ENCODE measurements at places on chromosomes 4 and X. TPM values are rescaled to one million over a fixed set of nuclear protein-coding genes. Genes with fewer than 3 reads are reported as not detected.

DNA sequence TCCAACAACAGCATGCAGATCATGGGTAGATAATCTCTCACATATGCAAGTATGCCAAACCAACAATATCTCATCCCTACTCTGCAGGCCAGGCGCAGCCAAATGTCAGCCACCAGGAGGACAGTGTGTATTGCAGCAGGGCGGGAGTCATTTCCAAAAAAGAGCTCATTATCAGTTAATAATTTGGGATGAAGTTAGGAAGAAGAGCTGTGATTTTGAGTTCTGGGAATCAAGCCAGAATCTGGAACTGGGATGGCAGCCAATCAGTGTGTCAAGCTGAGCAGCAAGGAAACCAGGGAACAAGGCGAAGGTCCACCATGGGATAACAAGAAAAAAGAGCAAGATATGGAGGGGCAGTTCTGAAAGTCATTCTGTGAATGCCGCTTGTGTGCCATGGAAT is 88.2 kb upstream of the CAMK2D start:
- DNase-seq = no peak

DNA sequence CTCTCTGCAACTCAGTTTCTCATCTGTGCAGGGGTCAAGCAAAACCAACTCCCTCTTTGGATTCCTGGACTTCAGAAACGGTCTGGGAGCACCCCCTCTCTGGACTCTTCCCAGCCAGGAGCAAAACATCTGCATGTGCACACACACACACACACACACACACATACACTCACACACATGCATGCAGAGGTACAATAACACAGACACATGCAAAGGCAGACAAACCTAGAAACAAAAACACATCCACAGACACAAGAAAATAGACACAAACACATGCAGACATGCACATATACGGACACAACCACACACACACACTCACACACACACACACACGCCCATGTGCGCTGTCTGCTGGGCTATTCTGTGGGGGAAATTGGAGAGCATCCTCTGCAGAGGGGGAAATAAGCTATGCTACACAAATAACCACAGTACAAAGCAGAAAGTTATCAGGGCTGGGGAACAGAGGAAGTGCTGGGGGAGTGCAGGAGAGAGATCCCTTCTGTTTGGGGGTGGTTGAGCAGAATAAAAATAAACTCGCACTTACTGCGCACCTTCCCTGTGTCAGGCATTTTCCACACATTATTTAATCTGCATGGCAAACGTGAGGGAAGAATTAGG is 19.9 kb downstream of the IQSEC2 start:
- DNase-seq = no peak

- DNase-seq = no peak
Measured at GRCh38 chr4:147825451-147826287, 93.8 kb downstream of the ARHGAP10 start.

GRCh38 chr4:81215931-81216330 is 909 bp upstream of the PRKG2 start:
- DNase-seq = no peak

DNA sequence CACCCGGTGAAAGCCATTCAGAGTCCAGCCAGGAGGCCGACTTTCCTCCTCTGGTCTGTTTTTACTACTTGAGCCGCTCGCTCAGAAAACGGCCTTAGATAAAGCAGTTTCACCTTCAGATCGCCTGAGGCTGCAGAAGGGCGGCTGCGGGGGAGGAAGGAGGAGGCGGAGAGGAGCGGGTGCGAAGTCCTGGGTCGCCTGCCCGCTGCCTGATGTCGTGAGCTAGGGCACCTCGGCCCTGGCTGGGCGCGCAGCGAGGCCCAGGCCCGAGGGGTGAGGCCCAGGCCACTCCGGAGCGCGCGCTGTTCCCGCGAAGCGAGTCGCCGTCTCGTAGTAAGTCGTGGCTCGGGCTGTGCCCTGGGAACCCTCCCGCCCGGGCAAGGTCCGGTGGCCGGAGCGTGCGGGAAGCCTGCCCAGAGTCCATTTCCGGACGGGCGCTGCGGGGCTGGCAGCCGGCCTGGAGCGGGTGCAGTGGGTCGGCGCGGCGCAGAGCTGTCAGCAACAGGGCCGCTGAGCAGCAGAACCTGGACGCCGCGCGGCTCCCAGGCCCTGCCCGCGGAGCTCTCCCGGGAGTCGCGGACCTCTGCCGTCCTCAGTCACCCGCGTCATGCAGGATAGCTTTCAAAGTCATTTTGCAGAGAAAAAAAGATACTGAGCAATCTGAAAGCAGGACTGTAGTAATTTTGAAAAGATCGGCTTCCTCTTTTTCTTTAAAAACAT is 18.6 kb downstream of the TRIM2 start:
- no peak for DNase-seq

DNA sequence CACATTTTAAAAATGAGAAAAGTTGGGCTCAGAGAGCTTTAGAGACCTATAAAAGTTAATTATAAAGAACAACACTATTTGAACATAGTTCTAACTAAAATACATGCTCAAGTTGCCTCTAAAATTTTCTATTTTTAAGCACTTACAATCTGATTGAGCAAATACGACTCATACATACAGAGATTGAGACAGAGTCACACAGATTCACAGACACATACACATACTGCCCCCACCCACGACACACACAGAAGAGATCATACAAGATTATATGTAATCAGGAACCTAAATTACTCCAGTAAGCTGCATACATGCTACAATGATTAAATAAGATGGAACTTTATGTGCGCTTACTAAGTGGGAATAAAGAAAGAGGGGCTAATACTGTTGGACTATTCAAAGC is 2.7 kb upstream of the ASB5 start:
- no peak for DNase-seq

DNA sequence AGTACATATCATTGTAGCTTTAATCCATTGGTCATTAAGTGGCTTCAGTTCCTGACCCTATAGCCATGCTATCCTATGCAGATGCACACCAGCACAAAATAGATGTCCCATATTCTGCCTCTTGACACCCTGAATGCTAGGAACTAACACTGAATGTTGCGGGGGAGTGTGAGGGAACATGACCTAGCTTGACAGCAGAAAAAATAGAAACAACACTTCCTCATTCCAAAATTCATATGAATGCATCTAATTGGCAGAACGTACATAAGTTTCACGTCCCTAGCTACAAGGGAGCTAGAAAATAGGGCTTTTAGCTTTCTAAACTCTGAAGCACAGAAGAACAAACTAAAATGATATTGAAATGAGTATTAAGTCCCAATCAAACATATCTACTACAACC is 14.4 kb upstream of the DCAF8L1 start:
- DNase-seq = no peak

DNA sequence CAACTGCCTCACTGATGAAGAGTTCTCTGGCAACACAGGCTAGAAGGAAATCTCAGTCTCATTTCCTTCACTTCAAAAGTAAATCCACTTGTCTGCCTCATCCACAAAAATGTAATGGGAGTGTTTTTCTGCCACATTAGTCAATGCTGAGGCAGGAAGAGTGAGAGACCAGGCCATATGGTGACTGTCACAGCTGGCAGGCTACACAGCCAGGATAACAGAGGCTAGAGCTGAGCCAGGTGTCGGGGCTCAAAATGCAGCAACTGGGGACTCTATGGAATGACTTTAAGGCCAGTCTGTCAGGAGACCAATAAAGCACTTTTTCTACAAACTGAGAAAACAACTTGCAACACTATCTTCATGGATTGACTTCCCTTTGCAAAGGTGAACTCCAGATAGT is 204.2 kb downstream of the GPC3 start:
- DNase-seq = no peak

DNA sequence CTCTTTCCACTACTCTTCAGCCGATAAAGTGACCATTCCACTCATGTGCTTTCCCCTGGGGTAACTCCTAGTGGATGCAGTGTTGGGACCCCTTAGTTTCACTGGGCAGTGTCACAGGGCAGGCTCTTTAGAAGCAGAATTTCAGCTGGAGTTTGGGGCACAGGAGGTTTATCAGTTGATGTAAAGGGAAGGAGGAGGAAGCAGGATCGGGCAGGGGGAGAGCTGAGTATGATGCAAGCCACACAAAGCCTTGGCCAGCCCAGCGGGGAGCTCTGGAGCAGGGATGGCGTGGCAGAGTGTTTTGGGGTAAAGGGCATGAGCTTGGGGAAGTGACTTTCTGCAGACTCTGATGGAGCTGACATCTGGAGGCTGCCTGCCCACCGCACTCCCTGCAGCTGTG is 19.3 kb downstream of the WDR13 start:
- no peak for DNase-seq

DNA sequence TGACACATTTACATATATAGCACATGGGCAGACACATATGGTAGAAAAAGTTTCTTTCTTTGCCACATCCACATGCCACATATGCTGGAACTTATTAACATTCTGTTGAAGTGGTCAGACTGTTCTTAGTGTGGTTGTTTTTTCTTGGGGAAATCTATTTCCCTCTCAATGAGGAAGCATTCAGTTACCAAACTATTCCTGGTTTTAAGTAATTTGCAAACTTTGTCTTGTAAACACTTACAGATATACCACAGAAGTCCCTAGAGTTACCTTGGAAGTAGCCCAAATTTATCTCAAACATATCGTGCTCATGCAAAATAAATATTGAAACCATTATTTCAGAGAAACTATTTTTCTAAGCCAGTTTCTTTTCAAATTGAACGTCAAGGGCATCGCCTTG is 625.5 kb upstream of the INTU start:
- DNase-seq = no peak

- no peak for DNase-seq
Measured at GRCh38 chr4:184476695-184477094, 2.3 kb upstream of the IRF2 start.

DNA sequence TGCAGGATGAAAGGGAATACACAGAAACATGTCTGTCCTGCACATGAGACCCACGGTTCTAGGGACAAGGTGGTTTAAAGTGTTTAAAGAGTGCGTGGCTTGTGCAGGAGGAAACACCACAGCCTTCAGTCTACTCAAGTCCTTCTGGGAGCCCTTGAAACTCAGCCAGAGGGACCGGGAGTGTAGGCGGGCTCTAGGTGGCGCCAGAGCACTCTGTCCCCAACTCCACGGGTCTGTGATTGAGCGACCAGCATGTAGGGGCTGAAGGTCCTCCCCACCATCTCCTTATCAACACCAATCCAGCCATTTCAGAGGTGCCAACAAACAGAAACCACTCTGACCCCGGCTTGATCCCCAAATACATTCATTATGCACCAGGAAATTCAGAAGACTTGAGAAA is 82.0 kb upstream of the CLDN34 start:
- no peak for DNase-seq

DNA sequence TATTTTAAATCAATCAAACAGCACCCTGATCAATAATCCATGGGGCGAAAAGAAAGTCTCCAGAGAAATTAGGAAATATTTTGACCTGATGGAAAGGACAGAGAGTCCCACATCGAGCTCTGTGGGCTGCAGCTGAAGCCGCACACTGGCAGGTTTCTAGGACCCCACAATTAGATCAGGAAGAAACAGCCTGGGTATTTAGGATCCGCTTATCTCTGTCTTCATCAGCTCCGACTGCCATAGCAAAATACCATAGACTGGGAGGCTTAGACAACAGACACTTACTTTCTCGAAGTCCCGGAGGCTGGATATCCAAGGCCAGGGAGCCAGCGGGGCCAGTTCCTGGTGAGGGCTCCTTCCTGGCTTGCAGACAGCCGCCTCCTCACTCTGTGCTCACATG is 36.4 kb downstream of the CCNQ start:
- no peak for DNase-seq

DNA sequence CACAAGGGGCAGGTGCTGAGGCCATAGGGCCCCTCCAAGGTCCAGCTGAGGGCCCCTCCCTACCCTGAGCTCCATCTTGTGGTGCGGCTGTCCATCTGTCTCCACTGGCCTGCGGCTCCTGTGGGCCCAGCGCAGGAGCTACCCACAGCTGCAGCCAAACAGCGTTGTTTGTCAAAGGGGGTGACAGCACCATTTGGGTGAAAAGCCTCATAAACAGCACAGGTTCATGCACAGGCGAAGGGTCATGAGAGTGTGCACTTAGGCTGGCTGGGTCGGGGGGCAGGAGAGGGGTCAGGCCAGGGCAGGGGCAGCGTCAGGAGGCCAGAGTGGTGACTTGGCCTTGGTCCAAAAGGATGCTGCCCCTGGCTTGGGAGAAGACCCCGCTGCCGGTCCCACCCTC is 32.3 kb downstream of the BLOC1S4 start:
- DNase-seq = no peak

DNA sequence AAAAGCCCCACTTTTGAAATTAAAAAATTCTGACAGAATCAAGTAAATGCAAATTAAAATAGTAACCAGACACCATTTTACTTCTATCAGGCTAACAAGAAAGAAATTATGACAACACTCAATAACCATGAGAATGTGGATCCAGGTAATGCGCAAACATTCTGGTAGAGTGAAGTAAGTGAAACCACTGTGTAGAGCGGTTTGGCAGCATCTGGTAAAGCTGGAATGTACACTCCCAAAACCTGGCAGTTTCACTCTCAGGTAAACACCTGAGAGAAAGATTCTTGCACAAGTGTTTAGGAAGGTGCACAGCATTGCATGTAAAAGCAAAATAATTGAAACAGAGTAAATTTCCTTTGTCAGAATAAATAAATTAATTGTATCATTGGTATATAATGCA is 81.8 kb downstream of the TRIML1 start:
- no peak for DNase-seq

DNA sequence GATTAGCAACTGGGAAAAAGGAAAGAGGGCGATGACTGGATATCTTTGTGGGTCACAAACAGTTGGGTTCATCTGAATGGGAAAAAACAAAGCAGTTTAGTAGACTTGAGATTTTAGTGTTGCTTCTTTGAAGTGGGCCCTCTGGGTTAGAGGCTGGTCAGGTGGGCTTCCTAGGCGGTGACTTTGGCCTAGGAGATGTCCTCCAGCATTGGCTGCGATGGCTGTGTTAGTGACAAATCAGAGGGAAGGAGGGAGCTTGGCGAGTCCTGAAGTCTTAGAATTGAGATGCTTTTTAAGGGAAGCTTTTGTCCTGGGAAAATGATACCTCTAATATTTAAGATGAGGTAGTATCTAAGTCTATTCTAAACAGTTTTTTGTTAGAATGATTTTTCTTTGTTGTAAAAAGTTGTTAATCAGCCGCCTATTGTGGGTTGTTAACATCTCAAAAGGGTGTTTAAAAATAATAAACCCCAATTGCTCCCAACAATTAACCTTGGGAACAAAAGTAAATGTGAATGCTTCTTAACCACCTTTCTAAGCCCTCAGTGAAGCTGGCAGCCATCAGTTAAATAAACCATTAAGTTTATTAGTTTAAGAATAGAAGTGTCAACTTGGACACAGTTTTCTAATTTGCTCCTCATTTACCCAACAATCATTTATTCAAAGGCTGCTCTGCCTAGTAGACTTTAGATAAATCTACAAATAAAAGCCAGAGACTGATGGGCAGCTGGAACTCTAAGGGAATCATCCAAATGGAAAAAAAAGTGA is 31.7 kb downstream of the DLG3 start:
- DNase-seq = no peak

- no peak for DNase-seq
Measured at GRCh38 chr4:2827071-2827873, 16.4 kb upstream of the ADD1 start.

- peak; percentile 73 for DNase-seq
Measured at GRCh38 chr4:153594210-153594609, 89.9 kb upstream of the TLR2 start.

GRCh38 chr4:123102897-123103471 is 180.6 kb upstream of the NUDT6 start:
- DNase-seq = peak; percentile 46

PNCK gene
- total RNA-seq = not detected

FAM184B gene
- total RNA-seq = 0.03 TPM

TCP11X2 gene
- not detected for total RNA-seq

VCX gene
- not detected for total RNA-seq

SH3RF1 gene
- 59.5 TPM for total RNA-seq

Data from HFFc6 (cell line).